ENCODE measurements at places on chromosomes 6 and 20.

DNA sequence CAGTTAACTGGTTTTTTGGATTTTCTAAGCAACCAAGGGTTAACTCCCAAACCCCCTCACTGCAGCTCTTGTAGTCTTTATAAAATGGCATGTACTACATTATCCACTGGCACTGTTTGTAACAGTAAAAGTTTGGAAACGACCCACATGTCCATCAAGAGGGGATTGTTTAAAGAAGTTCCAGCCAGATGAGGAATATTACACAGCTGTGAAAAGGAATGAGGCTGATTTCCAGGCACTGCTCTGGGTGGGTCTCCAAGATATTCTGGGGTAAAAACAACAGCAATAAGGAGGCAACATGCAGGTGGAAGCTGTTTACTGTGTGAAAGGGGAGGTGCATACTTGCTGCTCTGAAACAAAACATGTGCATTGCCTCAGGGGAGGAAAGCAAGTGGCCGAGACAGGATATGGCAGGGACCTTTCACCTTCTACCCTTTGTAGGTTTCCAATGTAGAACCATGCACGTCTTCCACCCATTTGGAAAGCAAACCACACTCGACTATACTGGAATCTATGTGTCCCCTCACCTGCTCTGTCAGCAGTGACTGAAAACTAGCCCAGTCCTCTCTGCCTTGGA, 51.9 kb downstream of the GRM4 start:
- no peak for DNase-seq

- DNase-seq = no peak
These were observed 64.0 kb downstream of the BFSP1 start for GRCh38 chr20:17467120-17467655.

DNA sequence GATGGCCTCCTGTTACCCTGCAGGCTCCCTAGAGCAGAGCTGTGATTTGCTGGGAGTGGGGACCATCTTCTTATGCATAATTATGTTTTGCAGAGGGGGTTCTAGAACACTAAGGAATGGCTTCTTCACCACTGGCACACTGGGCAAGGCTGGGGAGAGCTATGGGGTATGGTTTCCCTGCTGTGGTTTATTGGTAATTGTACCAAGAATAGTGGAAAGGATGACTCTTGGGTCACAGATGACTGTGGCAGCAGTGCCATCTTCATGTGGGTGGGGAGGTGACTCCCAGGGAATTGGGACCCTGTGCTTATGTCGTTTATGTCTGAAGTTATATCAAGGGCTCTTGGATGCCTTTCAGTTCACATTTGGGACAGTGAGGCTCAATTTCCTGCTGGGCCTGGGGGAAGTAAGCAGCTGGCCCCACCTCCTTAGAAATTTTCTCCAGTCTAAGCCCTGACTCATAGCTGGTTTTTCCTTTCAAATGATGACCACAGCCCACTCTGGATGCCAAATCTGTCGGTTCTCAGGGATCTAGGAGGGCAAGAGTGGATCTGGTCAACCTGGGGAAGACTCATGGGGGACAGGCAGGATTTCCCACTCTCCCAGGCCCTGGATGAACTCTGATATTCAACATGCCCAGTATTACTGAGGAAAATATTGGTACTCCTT, 230.8 kb downstream of the LRFN2 start:
- no peak for DNase-seq

GRCh38 chr6:114564302-114564933, 221.6 kb upstream of the HS3ST5 start:
- DNase-seq = no peak

DNA sequence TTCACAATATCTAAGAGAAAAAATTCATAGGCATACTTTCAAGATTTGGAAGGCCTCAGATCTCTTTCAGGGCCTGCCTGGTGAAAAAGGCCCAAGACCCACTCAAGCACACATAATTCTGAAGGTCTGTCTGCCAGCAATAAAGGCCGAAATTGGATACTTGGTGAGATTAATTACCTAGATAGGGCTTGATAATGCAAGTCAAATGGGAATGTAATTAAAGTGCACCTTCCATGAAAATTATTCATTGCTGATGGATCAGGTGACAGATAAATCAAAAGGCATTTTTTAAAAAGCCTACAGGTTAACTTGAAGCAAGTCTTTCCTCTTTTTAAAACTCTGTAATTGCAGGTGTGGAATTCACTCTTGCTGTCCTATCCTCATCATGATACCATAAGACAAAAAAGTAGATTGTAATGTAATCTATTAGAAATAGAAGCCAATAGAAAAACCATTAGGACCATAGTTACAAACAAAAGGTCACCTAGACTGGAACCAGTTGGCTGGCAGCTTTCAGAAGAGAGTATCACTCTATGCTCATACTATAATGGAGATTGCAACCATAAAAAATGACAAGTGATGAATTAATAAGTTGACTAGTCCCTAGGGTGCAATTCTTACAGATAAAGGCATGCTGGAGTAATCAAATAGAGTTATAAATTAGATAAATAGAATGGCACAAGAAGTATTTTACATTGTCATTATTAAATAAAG, 77.3 kb downstream of the EPHA7 start:
- no peak for DNase-seq

- DNase-seq = no peak
These were observed 68.5 kb downstream of the CNKSR3 start for GRCh38 chr6:154441995-154442310.

DNA sequence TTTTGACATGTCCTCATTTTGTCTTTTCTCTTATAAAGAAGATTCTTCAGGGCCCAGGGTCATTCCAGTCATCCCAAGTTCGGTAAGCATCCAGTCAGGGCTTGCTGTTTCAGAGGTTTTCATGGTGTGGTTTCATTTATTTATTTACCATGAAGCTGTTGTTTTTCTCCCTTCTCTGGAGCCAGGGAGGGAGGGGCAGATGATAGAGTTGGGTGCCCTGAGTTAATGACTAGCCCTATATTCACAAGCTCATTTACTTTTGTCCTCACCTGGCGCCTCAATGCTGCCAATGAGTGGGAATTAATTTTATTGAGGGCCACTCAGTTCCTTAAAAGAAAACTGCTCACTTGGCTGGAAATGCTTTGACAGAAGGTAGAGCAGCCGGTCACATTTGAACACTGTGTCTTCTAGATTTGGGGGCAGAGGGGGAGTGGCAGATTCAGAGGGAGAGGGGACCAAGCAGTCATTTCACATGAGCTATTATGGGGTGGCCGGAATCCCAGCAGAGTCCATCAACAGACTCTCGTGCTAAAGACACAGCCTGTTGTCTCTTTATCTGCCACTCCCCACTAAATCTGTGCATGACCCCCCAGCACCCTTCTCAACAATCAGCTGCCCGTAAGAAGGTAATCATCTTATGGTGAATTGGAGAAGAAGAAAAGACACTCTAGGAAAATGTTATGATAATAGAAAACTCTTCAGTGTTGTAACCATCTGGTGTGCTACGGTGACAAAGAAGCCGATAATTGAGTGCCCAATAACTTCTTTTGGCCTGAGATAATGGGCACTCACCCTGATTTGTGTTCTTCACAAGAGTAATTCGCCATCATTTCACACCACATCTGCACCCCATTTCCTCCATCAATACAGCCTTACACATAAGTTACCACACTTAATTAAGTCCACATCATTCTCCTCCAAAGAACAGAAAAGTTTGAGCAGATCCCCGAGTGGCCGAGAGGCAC, 573.5 kb upstream of the JAG1 start:
- no peak for DNase-seq

GRCh38 chr6:44073612-44074438, 53.4 kb downstream of the MRPL14 start:
- DNase-seq = no peak

DNA sequence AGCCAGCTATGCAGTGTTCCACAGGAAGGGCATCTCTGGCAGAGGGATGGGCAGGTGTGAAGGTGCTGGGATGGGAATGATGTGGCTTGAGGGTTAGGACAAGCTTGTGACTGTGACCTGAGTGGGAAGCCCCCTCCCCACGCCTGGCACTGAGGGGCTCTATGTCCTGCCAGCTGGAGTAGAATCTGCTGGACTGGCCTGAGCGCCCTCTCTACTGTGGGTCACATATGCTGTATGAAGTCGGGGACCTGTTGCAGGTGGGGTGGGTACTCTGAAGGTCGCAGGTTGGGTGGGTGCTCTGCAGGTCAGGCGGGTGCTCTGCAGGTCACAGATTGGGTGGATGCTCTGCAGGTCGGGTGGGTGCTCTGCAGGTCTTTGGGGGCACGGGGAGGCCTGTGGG, 20.3 kb downstream of the KCNG1 start:
- no peak for DNase-seq

DNA sequence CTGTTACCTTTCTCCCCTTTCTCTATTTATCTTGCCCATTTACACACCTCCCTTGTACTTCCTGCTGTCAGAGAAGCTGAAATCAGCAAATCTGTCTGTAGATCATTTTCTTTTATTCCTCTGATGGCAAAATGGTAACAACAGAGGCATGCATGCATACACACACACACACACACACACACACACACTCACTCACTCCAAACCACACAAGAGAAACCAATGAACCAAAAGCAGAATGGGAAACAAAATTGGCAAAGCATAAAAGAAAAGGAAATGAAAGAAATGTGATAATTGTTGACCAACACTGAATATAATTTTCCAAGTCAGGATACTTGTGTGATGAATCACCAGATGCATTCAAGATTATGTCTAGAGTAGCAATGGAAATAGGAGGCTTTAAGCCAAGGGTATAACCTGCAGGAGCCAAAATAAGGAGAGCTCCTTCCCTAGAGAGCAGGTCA, 172.4 kb downstream of the PLCB4 start:
- no peak for DNase-seq
